Ovary (tissue), 10 donors: ENCODE measurements at places on chromosomes 1 and 21. TPM values are rescaled to one million over a fixed set of nuclear protein-coding genes. Genes with fewer than 3 reads are reported as not detected.

GRCh38 chr1:205446828-205447227, 9.0 kb downstream of the BLACAT1 start:
- no peaks in the 10 kb centered on the region for H3K36me3 ChIP-seq
- no peaks in the 10 kb centered on the region for H3K27me3 ChIP-seq
- no peak for DNase-seq
- H3K27ac ChIP-seq = no peak overlapping the region
- H3K4me3 ChIP-seq = no peak overlapping the region

DNA sequence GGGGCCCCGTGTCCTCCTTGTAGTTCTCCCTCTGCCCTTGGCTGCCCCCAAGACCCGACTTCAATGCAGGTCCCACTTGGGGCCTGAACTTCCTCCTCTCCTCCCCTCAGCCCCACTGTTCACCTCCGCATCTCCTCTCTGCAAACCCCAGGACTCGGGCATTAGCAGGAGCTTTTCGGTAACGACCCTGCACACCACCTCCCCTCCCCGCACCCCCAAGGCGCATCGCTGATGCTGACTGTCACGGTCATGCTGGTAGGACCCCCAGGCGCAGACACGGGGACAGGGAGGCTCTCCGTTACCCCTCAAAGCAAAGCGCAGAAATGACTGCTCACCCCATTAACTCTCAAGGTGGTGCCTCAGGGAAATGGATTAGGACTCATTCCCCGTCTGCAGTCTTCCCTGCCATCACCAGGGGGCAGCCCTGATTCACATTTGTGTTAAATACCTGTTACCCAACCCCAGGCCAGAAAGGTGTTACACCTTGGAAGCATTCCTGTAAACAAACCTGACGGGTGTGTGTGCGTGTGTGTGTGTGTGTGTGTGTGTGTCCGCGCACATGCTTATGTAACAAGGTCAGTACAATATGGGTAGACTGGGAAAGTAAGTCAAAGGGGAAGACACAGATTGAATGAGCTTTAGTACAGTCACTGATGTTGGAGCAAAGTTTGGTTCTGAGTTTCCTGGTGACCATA, 6.4 kb upstream of the GUCA2B start:
- no peaks in the 10 kb centered on the region for H3K36me3 ChIP-seq
- peak; percentile 60 for DNase-seq
- no peaks in the 10 kb centered on the region for H3K4me1 ChIP-seq
- H3K27me3 ChIP-seq = no peaks in the 10 kb centered on the region
- H3K27ac ChIP-seq = no peak overlapping the region

DCST1 gene
- total RNA-seq = 0.72 TPM

DNA sequence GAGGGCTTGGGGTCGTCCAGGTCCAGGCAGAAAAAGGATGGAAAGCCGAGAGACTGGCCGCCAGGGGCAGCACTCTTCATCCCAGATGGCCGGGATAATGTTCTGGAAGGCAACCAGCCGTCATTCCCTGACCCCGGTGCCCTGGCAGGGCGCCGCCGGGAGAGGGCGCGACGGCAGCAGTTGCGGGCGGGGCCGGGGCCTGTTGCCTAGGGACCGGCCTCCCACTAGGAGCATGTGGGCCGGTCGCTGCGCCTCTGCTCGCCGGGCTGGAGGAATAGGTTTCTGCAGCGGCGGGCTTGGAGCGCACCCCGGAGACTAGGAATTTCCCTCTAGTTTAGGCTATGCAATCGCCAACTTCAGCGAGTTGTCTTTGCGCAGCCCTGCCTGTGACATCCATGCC, 11.0 kb downstream of the DMRTB1 start:
- H3K4me3 ChIP-seq = no peak overlapping the region
- no peaks in the 10 kb centered on the region for H3K36me3 ChIP-seq
- H3K27me3 ChIP-seq = no peaks in the 10 kb centered on the region
- peak; percentile 34 for DNase-seq

DNA sequence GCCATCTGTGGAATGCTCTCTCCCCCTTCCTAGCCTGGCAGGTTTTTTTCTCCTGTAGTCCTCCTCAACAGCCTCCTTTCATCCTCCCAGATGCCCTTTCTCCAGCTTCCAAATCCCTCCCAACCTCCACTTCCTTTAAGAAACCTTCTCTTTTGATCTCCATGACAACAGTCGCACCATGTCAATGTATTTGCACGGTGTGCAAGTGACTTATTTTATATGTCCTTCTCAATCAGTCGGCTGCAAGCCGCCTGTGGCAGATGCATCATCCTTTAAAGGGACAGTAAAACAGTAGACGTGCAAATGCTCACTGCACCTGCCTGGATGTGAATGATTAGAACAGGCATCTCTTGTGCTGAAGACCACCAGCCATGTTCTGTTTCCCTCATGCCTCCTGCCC, 285.2 kb downstream of the PCP4 start:
- DNase-seq = no peak
- H3K27ac ChIP-seq = no peak overlapping the region
- no peaks in the 10 kb centered on the region for H3K4me1 ChIP-seq
- H3K36me3 ChIP-seq = no peaks in the 10 kb centered on the region

DNA sequence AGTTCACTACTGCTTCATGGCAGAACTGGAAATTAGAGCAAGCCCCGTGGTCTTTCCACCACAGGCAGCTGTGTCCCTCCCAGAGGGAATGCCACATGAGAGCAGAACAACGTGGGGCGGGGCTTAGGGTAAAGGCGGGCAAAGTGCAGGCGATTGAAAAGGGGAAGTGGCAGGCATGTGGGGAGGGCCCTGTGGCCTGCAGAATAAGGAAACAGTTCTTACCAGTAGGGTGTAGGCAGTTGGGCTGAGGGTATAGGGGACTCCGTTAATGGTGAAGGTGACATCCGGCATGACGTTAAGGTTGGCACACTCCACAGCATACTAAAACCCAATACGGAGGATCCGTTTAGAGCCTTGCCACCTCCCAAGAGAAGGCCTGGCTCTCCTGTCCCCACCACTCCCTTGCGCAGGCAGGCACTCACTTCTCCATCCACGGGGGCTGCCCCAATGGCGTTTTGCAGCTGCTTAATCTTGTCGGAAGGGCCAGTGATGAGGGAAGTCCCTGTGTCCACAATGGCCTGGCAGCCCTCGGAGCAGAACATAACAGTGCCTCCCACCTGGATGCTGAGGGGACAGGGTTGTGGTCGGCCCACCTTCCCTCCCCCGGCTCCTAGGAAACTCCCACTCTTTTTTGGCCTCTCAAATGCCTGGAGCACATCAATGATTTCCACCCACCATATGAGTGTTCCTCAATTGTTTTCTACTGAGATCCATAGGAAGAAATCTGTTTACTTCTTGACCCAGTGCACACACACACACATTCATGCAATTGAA, 9.1 kb upstream of the RAB7B start:
- no peaks in the 10 kb centered on the region for H3K36me3 ChIP-seq
- DNase-seq = no peak
- H3K27me3 ChIP-seq = no peaks in the 10 kb centered on the region
- no peaks in the 10 kb centered on the region for H3K4me1 ChIP-seq

DNA sequence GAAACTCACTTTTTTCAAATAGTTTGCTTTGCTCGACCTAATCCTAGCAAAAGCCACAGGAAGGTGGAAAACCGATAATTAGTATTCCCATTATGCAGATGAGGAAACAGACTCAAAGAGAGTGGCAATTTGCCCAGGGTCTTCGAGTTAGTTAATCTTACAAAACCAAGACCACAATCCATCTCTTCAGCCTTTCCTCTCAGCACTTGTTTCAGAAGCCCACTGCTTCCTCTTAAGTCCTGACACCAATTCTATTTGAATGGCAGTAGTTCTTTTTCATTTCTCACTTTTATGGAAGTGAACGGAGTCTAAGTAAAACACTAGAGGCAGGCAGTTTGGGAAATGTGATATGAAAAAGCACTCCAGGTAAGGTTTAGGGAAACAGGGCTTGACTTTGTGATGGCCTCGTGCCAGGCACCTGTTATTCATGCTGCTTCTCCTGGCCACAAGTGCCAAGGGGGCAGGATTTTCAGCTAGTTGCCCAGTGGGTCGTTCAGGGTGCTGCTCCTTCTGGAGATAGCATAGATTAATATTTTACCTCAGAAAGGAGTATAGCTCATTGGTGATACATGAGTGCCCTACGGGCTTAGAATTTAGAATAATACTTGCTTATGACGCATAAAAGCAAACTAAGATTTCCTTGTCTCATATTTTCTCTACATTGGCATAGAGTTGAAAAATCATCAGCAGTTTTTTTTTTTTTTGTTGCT, 76.6 kb upstream of the NRIP1 start:
- DNase-seq = no peak
- H3K4me3 ChIP-seq = no peak overlapping the region
- no peaks in the 10 kb centered on the region for H3K36me3 ChIP-seq
- H3K4me1 ChIP-seq = peaks cover 2% of the 10 kb centered on the region

GRCh38 chr1:219085082-219085481, 88.6 kb upstream of the LYPLAL1 start:
- no peaks in the 10 kb centered on the region for H3K27me3 ChIP-seq
- no peaks in the 10 kb centered on the region for H3K36me3 ChIP-seq
- H3K4me1 ChIP-seq = no peaks in the 10 kb centered on the region

DNA sequence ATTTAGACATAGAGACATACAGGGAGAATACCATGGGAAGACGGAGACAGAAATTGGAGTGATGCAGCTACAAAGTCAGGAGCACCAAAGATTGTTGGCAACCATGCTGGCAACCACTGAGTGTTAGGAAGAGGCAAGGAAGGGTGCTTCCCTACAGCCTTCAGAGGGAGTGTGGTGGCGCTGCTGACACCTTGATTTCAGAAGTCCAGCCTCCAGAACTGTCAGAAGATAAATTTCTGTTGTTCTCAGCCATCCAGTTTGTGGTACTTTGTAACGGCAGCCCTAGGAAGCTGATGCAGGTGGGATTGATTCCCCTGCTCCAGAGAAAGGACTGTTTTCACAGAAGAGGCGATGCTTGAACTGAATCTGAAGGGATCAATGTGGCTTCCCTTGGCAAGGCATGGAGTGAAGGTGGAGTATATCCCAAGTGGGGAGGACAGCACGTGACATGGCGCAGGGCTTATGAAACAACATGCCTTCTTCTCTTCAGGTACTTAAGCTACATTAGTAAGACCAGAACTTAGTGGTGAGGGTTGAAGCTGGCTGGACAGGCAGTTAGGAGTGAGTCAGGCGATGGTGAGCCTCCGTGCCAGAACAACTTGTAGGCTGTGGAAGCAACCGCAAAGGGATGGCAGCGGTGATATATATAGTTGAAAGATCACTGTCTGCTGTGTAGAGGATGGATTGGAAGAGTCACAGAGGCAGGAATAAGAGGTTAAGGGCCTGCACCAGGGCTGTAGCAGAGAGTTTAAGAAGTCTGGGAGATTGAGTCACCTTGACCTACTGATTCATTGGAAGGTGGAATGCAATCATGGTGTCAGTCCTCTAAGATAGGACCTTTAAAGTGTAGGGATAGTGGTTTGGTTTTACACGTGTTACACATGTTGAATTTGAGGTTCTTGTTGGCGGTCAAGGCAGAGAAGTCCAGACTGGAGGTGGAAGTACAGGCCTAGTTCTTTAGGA, 2.1 kb downstream of the LEPR start:
- H3K27me3 ChIP-seq = no peaks in the 10 kb centered on the region
- no peak for DNase-seq
- H3K36me3 ChIP-seq = no peaks in the 10 kb centered on the region
- no peak overlapping the region for H3K4me3 ChIP-seq

OR2T2 gene
- not detected for total RNA-seq

- no peak overlapping the region for H3K4me3 ChIP-seq
- no peaks in the 10 kb centered on the region for H3K36me3 ChIP-seq
- H3K27ac ChIP-seq = no peak overlapping the region
- no peaks in the 10 kb centered on the region for H3K27me3 ChIP-seq
- no peak for DNase-seq
These were observed 647.4 kb downstream of the USP25 start for GRCh38 chr21:16377120-16377658.

PGLYRP3 gene
- total RNA-seq = not detected

DNA sequence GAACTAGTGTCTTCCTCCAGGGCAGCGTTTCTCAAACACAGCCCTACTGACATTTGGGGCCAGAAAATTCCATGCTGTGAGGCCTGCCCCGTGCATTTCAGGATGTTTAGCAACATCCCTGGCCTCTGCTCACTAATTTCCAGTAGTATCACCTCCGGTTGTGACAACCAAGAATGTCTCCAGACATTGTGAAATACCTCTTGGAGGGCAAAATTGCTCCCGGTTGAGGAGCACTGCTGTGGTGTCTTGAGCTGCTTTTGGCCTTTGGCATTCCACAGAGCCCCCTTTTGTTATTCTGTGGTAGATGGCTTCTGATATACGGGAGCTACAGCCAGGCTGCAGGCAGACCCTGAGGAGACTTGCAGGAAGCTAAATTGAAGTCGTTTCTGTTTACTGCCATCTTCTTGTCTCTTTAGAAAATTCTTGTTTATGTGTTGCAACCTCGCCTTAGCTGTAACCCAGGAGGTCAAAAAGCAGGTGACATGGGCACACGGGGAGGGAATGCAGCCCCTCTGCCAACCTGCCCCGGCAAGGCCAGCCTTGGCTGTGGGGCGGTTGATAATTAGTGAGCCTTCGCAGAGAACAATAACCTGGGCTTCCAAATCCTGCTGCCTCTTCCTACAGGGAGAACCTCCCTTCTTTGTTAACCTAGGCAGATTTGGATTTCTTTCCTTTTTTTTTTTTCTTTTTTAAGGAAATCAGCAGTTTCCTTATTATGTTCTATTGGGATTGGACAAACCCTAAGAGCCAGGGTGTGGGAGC, 74.7 kb upstream of the AKT3 start:
- DNase-seq = no peak
- no peak overlapping the region for H3K27ac ChIP-seq
- no peaks in the 10 kb centered on the region for H3K27me3 ChIP-seq
- no peak overlapping the region for H3K4me3 ChIP-seq
- no peaks in the 10 kb centered on the region for H3K4me1 ChIP-seq

DNA sequence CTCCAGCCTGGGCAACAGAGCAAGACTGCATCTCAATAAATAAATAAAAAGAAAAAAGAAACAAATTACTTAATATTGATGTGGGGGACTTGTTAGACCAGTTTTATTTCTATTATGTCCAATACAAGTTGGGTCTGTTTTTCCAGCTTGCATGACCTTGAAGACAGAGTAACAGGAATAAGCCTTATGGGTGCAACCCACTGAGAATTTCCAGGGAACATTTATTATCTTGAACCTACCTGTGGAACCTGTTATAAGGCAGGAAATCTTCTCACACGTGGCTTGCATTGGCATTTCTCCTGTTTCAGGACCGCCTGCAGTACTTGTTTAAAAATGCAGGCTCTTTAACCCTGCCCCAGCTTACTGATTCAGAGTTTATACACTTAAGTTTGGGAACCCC, 64.0 kb downstream of the ZBTB17 start:
- no peak overlapping the region for H3K27ac ChIP-seq
- peaks cover 2% of the 10 kb centered on the region for H3K36me3 ChIP-seq
- no peaks in the 10 kb centered on the region for H3K27me3 ChIP-seq

DNA sequence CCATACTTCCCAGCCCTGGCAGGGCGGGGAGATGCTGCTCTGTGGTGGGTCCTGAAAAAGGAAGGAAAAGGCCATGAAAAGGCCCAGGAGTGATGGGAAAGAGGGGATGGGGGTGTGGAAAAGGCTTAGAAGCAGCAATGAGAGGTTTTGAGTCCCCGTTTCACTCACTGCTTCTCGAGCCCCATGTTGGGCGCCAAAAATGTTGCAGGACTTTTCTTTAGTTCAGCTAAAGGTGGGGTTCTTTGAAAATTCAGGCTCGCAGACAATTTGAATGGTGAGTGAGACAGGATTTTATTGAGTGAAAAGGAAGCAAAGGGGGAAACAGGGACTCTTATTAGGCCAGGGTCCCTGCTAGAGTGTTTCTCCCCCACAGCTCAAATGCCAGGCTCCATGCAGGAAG, 93.1 kb downstream of the MRPS6 start:
- H3K4me3 ChIP-seq = no peak overlapping the region
- no peaks in the 10 kb centered on the region for H3K4me1 ChIP-seq
- DNase-seq = no peak
- no peak overlapping the region for H3K27ac ChIP-seq

GRCh38 chr1:101338714-101339430, 102.1 kb downstream of the S1PR1 start:
- H3K36me3 ChIP-seq = no peaks in the 10 kb centered on the region
- H3K27ac ChIP-seq = no peak overlapping the region
- no peak overlapping the region for H3K4me3 ChIP-seq
